ENCODE measurements at places on chromosomes 12 and 14. TPM values are rescaled to one million over a fixed set of nuclear protein-coding genes. Genes with fewer than 3 reads are reported as not detected.

CACNA2D4 gene
- 0.74 TPM for total RNA-seq

- peak; percentile 62 for DNase-seq
These were observed 88.3 kb downstream of the RPS29 start for GRCh38 chr14:49497725-49498348.

CLEC4E gene
- total RNA-seq, result not detected

- DNase-seq, result no peak
These were observed 26.2 kb downstream of the NID2 start for GRCh38 chr14:52042371-52043289.

ADGRD1 gene
- 15.6 TPM for total RNA-seq

- no peak for DNase-seq
These were observed 14.8 kb downstream of the BCL11B start for GRCh38 chr14:99257122-99257672.

DNA sequence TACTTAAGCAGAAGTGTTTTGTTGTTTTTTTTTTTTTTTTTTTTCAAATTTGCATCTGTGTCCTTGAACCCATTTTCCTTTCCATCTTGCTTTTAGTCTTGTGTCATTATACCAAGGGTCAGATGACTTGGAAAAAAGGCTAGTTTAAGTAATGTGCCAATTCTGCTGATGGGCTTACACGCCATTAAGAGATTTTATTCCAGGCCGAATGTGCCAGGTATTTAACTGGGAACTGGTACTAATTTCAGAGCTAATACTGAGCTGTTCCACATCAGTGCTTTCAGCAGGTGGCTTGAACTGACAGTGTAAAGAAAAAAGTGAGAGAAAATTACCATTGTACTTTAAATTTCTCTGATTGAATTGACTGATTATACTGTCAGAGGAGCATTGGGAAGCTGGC, 224.9 kb downstream of the NPAS3 start:
- no peak for DNase-seq

- no peak for DNase-seq
These were observed 12.1 kb downstream of the CNOT2 start for GRCh38 chr12:70255311-70255710.

- peak; percentile 27 for DNase-seq
These were observed 8.0 kb upstream of the C12orf42 start for GRCh38 chr12:103503546-103504480.

DNA sequence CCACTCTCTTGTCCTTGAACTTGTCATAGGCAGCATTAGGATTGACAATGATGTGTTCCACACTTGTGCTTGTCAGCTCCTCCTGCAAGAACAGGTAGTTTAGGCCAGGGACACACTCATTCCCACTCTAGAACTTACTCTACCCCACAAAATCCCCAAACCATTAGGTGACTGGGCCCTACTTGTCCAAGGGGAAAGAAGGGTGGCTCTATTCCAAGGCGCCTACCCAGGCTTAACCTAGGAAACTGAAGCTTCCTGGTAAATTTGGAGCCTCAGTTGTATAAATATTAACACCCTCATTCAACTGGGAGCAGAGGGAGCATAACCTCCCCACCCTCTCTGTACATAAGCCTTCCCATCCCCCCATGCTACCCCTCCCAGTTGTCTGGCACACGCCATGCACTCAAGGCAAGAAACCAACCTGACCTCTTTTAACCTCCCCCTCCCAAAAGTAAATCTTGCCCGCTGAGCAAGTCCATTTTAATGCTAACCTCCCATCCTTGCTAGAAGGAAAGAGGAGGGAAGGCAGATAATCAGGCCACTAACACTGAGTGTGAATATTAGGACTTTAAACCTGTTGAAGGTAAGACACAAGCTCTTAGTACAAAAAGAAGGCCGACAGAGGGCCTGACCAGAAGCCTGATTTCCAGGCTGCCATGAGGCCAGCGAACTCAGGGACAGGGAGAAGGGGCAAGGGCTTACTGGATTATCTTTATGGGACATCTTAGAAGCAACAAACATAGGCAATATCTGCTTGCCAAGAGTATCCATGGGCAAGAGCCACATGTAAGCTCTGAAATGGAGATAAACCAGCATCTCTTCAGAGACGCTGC, 11.0 kb downstream of the DCTN2 start:
- DNase-seq, result no peak
